ENCODE measurements at places on chromosomes 3 and 15. TPM values are rescaled to one million over a fixed set of nuclear protein-coding genes. Genes with fewer than 3 reads are reported as not detected.

BFSP2 gene
- total RNA-seq = 0.41 TPM

LACTB gene
- 17.6 TPM for total RNA-seq

POC1A gene
- total RNA-seq = 2.2 TPM

CCDC33 gene
- total RNA-seq = 0.63 TPM

ESYT3 gene
- 5.3 TPM for total RNA-seq

UTS2B gene
- 0.41 TPM for total RNA-seq

MTHFS gene
- 44.1 TPM for total RNA-seq

BTLA gene
- total RNA-seq = 3.2 TPM

SEMA5B gene
- total RNA-seq = 8.4 TPM

GRAMD2A gene
- total RNA-seq = 5.4 TPM

CMC1 gene
- total RNA-seq = 20.0 TPM

GRCh38 chr3:10480871-10481378 lies 24.5 kb downstream of the ATP2B2 start:
- no peaks in the 10 kb centered on the region for H3K36me3 ChIP-seq
- no peaks in the 10 kb centered on the region for H3K27me3 ChIP-seq
- DNase-seq = peak; percentile 8
- H3K4me3 ChIP-seq = no peak overlapping the region
- no peaks in the 10 kb centered on the region for H3K4me1 ChIP-seq

GRCh38 chr3:154062513-154062912 lies 58.7 kb upstream of the ARHGEF26 start:
- no peak overlapping the region for H3K4me3 ChIP-seq
- no peak for DNase-seq
- no peaks in the 10 kb centered on the region for H3K4me1 ChIP-seq
- no peaks in the 10 kb centered on the region for H3K27me3 ChIP-seq
- no peaks in the 10 kb centered on the region for H3K36me3 ChIP-seq

- no peak overlapping the region for H3K27ac ChIP-seq
- peaks cover 12% of the 10 kb centered on the region for H3K4me1 ChIP-seq
- peak overlapping the region; percentile 76 for H3K4me3 ChIP-seq
- H3K27me3 ChIP-seq = no peaks in the 10 kb centered on the region
- no peaks in the 10 kb centered on the region for H3K36me3 ChIP-seq
These were observed 1.2 kb upstream of the LRRC34 start for GRCh38 chr3:169813757-169814517.

DNA sequence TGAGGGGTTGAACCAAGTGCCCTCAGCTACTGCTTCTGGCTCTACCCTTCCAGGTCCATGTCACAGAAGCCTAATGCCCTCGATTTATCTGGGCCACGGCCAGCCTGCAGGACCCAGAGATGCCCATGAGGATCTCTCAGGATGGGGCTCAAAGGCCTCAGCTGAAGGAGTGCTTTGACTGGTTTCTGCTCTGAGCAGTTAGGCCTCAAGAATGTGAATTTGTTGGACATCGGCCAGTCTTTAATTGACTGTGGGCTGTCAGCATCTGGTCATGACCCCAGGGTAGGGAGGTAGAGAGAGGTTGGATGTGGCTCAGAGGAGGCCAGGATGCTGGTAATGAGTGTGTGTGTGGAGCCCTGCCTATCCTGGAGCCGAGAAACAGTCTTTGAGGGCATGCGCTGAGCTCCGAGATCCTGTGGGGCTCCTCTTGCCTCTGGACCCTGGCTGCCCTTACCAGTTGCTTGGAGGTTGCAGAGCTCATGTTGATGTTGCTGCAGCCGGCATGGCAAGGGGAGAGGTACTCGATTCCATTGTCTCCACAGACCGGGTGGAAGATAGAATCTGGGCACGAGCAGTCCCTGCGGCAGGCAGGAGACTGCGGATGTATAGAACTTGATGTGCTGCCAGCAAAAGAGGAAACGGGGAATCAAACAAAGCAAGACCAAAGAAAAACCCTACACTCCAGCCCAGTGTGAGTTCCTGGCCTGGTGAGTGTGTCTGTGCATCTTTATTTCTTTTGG lies 49.1 kb upstream of the RAB6B start:
- H3K27ac ChIP-seq = peak overlapping the region; percentile 42
- no peak overlapping the region for H3K4me3 ChIP-seq
- H3K4me1 ChIP-seq = peaks cover 11% of the 10 kb centered on the region
- H3K36me3 ChIP-seq = no peaks in the 10 kb centered on the region
- peak; percentile 30 for DNase-seq
- H3K27me3 ChIP-seq = no peaks in the 10 kb centered on the region

GRCh38 chr3:72134989-72135451 lies 350.1 kb upstream of the PROK2 start:
- no peaks in the 10 kb centered on the region for H3K4me1 ChIP-seq
- no peaks in the 10 kb centered on the region for H3K27me3 ChIP-seq
- H3K4me3 ChIP-seq = no peak overlapping the region
- no peak for DNase-seq

- H3K27ac ChIP-seq = no peak overlapping the region
- DNase-seq = no peak
- no peaks in the 10 kb centered on the region for H3K27me3 ChIP-seq
- H3K4me3 ChIP-seq = no peak overlapping the region
- no peaks in the 10 kb centered on the region for H3K36me3 ChIP-seq
- H3K4me1 ChIP-seq = no peaks in the 10 kb centered on the region
These were observed 647.8 kb upstream of the CCDC54 start for GRCh38 chr3:106729481-106729880.

- no peaks in the 10 kb centered on the region for H3K4me1 ChIP-seq
- H3K4me3 ChIP-seq = no peak overlapping the region
- H3K27me3 ChIP-seq = no peaks in the 10 kb centered on the region
- H3K36me3 ChIP-seq = peaks cover 9% of the 10 kb centered on the region
- no peak for DNase-seq
These were observed 9.7 kb upstream of the SCAANT1 start for GRCh38 chr3:63921741-63922482.

GRCh38 chr15:65376767-65377104 lies 1.1 kb downstream of the IGDCC3 start:
- H3K36me3 ChIP-seq = no peaks in the 10 kb centered on the region
- no peak for DNase-seq
- H3K4me1 ChIP-seq = no peaks in the 10 kb centered on the region
- no peak overlapping the region for H3K27ac ChIP-seq
- H3K4me3 ChIP-seq = peak overlapping the region; percentile 59
- H3K27me3 ChIP-seq = peaks cover 2% of the 10 kb centered on the region

- H3K4me3 ChIP-seq = no peak overlapping the region
- peaks cover 6% of the 10 kb centered on the region for H3K36me3 ChIP-seq
- DNase-seq = no peak
- peaks cover 2% of the 10 kb centered on the region for H3K4me1 ChIP-seq
These were observed 32.7 kb downstream of the SMAD3 start for GRCh38 chr15:67097930-67098740.

DNA sequence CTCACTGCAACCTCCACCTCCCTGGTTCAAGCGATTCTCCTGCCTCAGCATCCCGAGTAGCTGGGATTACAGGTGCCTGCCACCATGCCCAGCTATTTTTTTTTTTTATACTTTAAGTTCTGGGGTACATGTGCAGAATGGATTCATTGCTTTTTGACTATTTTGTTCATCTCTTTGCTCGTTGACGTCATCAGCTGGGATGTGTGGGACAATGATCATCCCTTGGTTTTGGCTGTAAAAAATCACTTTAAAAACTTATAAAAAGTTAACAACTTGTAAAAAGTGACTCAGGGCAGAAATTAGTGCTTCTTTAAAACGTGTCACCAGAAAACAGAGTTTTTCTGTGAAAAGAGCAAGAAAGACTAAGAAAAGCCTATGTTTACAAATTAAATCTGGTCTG lies 37.8 kb downstream of the IGSF10 start:
- H3K36me3 ChIP-seq = no peaks in the 10 kb centered on the region
- no peaks in the 10 kb centered on the region for H3K27me3 ChIP-seq
- no peaks in the 10 kb centered on the region for H3K4me1 ChIP-seq
- H3K4me3 ChIP-seq = no peak overlapping the region

DNA sequence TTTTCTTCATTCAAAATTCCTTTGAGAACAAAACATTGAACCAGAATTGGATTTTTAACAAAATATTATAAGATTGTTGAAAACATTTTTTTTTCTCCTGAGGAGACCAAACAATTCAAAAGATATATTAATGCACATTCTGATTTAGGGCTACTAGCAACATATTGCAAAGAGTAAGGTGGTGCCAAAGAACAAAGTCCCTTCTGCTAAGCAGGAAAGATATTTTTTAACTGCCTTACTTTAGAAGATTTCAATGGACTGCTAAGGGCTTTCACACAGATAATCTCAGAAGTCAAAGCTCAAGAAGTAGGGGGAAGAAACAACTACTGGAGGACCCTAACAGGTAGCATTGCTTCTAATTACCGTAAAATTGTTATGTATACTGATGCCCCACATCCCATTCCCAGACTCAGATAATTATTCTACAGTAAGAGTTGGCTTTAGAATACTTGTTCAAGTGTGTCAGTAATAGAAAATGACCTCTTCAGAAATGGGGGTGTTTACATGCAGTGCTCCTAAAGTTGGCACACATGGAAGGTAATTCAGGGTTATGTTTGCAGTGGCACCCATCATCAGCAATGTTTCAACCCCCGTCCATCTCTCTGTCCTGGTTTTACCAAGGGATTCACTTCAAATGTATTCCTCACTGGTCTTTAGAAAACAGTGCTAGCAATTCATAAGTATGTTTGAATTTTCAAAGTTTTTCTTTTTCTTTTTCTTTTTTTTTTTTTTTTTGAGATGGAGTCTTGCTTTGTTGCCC lies 354.7 kb downstream of the ZBTB20 start:
- DNase-seq = no peak
- H3K27ac ChIP-seq = no peak overlapping the region
- H3K4me1 ChIP-seq = no peaks in the 10 kb centered on the region
- no peaks in the 10 kb centered on the region for H3K36me3 ChIP-seq
- no peak overlapping the region for H3K4me3 ChIP-seq

DNA sequence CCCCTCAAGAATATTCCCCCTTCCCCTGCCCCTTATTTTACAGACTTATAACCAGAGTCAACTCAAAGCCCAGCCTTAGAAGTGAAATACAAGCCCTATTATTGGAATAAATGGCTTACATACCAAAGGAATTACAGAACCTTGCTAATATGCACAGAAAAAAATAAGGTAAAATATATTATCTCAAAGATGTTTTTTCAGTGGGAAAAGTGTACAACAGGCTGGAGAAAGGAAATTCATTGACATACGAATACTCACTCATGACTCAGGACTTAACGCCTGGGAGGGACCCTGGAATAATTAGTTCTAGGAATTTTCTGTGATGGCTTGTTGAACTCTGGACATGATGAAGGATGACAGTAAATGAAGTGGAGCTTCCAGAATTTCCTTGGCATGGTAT lies 27.0 kb downstream of the ARL14 start:
- no peaks in the 10 kb centered on the region for H3K36me3 ChIP-seq
- no peak overlapping the region for H3K4me3 ChIP-seq
- no peak overlapping the region for H3K27ac ChIP-seq
- DNase-seq = no peak
- no peaks in the 10 kb centered on the region for H3K4me1 ChIP-seq

GRCh38 chr3:82054849-82055248 lies 293.4 kb upstream of the GBE1 start:
- H3K4me3 ChIP-seq = no peak overlapping the region
- no peaks in the 10 kb centered on the region for H3K27me3 ChIP-seq
- no peak overlapping the region for H3K27ac ChIP-seq
- no peaks in the 10 kb centered on the region for H3K4me1 ChIP-seq

DNA sequence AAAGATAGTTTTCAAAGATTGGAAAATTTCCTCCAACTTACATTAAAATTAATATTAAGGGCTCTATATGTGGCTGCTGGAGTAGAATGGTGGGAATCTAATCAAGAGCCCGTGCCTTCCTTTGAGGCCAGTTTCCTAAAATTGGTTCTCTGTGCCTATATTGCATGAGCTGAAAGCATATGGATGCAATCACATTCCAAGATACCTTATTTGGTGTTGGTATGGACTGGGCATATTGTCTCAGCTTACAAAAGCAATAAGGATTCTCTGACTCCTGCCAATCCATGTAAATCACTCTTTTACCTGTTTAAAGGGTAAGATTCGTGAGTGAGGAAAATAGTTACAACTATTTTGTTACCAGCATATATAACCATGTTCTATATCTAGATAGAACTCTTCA lies 111.6 kb downstream of the GREM1 start:
- no peak overlapping the region for H3K4me3 ChIP-seq
- no peaks in the 10 kb centered on the region for H3K36me3 ChIP-seq
- H3K4me1 ChIP-seq = no peaks in the 10 kb centered on the region
- H3K27ac ChIP-seq = no peak overlapping the region

- no peaks in the 10 kb centered on the region for H3K27me3 ChIP-seq
- no peak for DNase-seq
- H3K4me3 ChIP-seq = no peak overlapping the region
- H3K4me1 ChIP-seq = peaks cover 12% of the 10 kb centered on the region
These were observed 20.3 kb upstream of the DGKG start for GRCh38 chr3:186382217-186382885.

- H3K4me1 ChIP-seq = no peaks in the 10 kb centered on the region
- no peaks in the 10 kb centered on the region for H3K27me3 ChIP-seq
- H3K36me3 ChIP-seq = peaks cover 21% of the 10 kb centered on the region
- peak overlapping the region; percentile 96 for H3K27ac ChIP-seq
- peak overlapping the region; percentile 81 for H3K4me3 ChIP-seq
- no peak for DNase-seq
These were observed 405 bp downstream of the NPRL2 start for GRCh38 chr3:50350213-50350526.

GRCh38 chr3:54599716-54600115 lies 328.1 kb downstream of the LRTM1 start:
- no peaks in the 10 kb centered on the region for H3K36me3 ChIP-seq
- H3K4me1 ChIP-seq = no peaks in the 10 kb centered on the region
- no peak for DNase-seq
- H3K27me3 ChIP-seq = no peaks in the 10 kb centered on the region

DNA sequence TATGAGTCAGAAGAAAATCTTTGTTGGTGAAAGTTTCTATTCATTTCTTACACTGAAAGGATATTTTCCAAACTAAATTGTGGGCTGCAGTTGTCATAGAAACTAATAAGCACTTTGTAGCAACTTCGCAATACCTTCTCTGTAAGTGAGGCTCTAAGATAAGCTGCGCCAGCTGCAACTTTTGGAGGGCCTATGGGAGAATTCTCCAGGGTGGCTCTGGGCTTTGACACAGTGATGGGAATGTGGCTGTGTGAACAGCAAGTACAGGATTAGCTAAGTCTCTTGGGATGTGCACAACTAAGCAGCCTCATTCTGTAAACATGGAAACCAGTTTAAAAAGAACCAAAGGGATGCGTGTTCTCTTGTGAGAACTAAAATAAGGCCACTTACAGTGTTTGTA lies 124.6 kb upstream of the SGO1 start:
- no peak overlapping the region for H3K4me3 ChIP-seq
- H3K36me3 ChIP-seq = no peaks in the 10 kb centered on the region

GRCh38 chr3:48405343-48405881 lies 24.5 kb downstream of the PLXNB1 start:
- no peak overlapping the region for H3K27ac ChIP-seq
- no peaks in the 10 kb centered on the region for H3K4me1 ChIP-seq
- H3K36me3 ChIP-seq = peaks cover 37% of the 10 kb centered on the region
- DNase-seq = no peak
- H3K27me3 ChIP-seq = no peaks in the 10 kb centered on the region
- no peak overlapping the region for H3K4me3 ChIP-seq

GRCh38 chr3:194203482-194204041 lies 67.6 kb downstream of the HES1 start:
- peaks cover 3% of the 10 kb centered on the region for H3K27me3 ChIP-seq
- no peak overlapping the region for H3K27ac ChIP-seq
- H3K4me3 ChIP-seq = peak overlapping the region; percentile 22
- no peaks in the 10 kb centered on the region for H3K4me1 ChIP-seq

- H3K36me3 ChIP-seq = no peaks in the 10 kb centered on the region
- peaks cover 4% of the 10 kb centered on the region for H3K4me1 ChIP-seq
- H3K27ac ChIP-seq = no peak overlapping the region
- H3K27me3 ChIP-seq = no peaks in the 10 kb centered on the region
- H3K4me3 ChIP-seq = no peak overlapping the region
These were observed 282.1 kb downstream of the RPLP1 start for GRCh38 chr15:69734699-69735098.

GRCh38 chr3:65170390-65171042 lies 482.7 kb upstream of the ADAMTS9 start:
- peak; percentile 16 for DNase-seq
- H3K27ac ChIP-seq = no peak overlapping the region
- no peaks in the 10 kb centered on the region for H3K36me3 ChIP-seq
- H3K4me3 ChIP-seq = no peak overlapping the region
- H3K27me3 ChIP-seq = no peaks in the 10 kb centered on the region
- H3K4me1 ChIP-seq = no peaks in the 10 kb centered on the region

All from kidney (tissue), 22 donors.